ACHN (cell line): ENCODE measurements at places on chromosomes 1 and 21.

DNA sequence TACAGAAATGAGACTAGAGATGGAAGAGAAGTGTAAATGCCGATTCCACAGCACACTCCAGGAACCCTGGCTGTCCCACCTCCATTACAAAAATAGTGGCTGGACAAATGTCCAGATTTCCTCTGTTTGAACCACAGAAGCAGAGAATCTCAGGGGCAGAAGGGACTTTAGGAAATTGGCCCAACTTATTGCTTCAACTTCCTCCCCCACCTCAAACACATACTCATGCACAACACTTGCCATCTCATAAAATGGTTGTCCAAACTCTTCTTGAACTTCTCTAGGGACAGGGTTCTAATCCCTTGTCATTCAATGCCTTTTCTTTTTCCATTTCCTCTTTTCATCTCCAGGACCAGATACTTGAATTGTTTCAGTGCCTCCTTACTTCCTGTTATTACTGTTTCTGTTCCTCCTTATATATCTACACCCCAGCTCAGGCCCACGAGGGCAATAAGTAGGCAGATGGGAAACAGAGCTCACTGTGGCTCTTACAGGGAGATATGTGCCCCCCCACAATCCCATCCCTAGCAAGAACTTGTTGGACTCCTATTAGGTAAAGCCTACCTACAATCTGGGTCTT lies 8.5 kb upstream of the B4GALT3 start:
- DNase-seq: no peak

GRCh38 chr1:204373911-204374310 lies 14.2 kb upstream of the PLEKHA6 start:
- no peak for DNase-seq

- peak; percentile 90 for DNase-seq
These were observed 109.1 kb downstream of the HHAT start for GRCh38 chr1:210437781-210438180.

GRCh38 chr1:168755800-168756418 lies 26.9 kb upstream of the DPT start:
- no peak for DNase-seq

DNA sequence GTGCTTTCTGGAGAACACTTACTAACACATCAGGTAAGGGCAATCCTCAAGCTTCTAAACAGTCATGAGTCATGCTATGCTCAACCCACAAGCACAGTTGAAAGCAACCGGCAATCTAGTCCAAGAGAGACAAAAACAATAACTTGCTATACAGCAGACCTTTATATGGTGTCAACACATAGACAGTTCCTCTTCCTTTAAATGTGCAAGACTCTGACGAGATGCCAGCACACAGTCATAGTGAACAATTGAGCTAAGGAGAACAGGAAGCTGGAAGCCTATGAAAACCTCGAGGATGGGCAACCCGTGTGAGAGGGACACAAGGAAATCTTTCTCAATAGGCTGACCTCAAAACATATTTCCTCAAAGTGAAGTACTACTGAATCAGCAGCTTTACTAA lies 5.3 kb downstream of the ADIPOR1 start:
- DNase-seq: no peak

- peak; percentile 79 for DNase-seq
These were observed 64.6 kb upstream of the FMN2 start for GRCh38 chr1:240027059-240027462.

- no peak for DNase-seq
These were observed 82.1 kb downstream of the PTPN14 start for GRCh38 chr1:214469290-214469689.

DNA sequence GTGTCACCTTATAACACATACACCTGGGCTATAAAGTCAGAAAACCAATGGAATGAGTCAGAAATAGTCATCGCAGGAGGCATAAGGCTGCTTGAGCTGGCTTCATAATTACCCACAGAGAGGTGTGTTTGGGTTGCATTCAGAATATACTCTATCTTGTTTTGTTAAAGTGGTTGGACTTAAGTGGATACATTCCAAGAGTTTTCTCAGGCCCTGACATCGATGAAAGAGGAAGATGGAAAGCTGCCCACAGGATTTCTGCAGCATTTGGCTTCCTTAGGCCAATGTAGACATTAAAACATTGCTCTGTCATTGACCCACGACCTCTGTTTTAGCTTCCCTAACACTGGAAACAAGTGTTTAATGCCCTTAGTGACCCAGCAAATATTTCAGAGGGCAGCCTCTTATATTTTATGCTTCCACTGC lies 18.6 kb upstream of the BCL10 start:
- peak; percentile 66 for DNase-seq

DNA sequence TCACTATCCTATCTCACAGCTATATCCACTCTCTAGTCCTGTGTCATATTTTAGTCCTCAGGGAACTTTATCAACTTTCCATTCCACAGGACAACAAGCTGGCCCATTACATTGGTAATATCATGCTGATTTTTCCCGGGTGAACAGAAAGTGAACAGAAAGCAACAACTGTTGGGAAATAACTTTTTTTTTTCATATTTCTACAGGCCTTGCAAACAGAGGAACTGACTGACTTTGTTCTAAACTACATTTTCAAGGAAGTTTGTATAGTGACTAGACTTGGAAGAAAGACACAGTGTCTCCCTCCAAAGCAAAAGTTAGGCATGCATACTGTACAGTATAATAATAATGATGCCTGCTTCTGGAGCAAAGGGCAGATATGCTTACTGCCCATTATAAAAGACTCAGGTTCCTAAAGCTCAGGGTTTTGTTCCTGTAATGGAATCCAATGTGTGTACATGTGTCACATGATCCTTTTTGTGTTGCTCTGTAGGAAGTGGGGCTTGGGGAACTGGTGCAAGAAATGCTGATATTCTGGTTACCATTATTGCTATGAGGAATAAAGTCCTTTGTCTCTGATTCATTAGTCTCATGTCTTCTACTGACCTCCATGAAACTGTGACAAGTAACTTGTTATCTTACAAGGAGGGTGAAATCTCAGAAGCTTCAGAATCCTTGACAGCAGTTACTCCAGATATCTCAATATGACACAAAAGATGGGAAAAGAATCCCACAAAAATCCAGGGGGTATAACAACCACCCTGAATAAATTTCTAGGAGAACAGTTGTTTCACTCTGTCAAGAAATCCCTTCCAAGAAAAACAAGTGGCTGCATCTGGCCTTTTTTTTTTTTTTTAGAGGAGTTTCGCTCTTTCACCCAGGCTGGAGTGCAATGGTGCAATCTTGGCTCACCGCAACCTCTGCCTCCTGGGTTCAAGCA lies 17.7 kb upstream of the NTPCR start:
- no peak for DNase-seq

DNA sequence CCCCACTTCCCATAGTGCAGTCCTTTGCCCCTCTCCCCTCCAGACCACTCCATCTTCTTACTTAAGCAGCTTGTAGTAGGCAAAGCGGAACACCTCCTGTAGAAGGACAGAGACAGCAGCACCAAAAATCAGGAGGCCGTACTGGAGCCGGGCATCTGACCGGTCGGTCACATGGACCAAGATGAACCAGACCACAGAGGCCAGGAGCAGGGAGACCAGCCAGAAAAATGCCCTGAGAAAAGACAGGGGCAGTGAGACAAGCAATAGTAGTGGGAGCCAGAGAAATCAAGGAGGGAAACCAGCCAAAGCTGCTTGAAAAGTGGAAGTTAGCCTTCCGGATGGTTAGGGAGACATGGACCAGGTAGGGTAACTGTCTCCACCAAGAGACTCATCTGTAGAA lies 920 bp downstream of the APH1A start:
- DNase-seq: no peak

- DNase-seq: no peak
These were observed 3.6 kb downstream of the ATXN7L2 start for GRCh38 chr1:109487261-109487660.

DNA sequence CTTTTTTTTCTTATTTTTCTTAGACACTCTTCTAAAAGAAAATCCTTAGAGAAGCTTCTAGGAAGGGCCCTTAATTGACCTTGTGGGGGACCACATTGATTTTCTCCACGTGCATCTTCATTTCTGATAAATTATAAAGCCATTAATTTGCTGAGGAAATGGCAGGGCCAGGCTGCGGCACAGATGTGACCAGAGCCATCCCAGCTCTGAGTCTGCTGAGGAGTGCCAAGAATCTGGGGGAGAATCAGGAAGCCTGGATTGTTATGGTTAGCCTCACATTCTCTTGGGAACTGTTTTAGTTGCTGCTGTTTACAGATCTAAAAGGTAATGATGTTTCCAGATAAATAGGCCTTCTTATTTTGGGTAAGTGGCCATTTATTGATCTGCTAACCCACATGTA lies 16.2 kb downstream of the PROX1 start:
- DNase-seq: no peak

DNA sequence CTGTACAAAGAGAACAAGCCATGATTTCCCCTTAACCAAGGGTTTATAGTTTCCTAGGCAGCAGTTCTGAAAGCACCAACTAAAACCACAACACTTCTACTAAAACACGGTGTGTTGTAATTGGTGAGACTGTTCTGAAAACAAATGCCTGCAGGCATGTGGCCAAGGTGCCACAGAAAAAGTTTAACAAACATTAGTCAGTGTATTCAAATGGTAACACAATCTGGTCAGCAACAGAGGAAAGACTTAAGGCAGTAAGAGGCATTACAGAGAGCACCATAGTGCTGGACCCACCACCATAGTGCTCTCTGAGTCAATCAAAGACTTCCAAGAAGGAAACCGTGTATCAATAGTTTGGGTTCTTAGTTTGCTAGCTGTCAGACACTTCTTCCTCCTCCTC lies 16.7 kb downstream of the SNIP1 start:
- no peak for DNase-seq

- no peak for DNase-seq
These were observed 423.6 kb downstream of the HLX start for GRCh38 chr1:221302810-221303209.

GRCh38 chr1:98669355-98670296 lies 8.1 kb downstream of the SNX7 start:
- no peak for DNase-seq

DNA sequence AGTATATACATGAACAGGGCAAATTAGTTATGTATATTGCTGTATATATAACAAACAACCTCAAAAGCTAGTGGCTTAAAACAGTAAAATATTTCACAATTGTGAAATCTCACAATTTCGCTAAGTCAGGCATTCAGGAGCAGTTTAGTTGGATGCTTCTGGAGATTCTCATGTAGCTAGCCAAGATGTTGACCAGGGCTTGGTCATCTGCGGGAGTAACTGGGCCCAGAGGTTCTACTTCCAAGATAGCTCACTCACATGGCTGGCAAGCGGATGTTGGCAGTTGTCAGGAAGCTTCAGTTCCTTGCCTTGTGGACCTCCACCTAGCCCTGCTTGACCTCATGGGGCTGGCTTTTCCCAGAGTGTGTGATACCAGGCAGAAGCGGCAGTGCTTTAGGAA lies 95.6 kb downstream of the TTC3 start:
- no peak for DNase-seq

DNA sequence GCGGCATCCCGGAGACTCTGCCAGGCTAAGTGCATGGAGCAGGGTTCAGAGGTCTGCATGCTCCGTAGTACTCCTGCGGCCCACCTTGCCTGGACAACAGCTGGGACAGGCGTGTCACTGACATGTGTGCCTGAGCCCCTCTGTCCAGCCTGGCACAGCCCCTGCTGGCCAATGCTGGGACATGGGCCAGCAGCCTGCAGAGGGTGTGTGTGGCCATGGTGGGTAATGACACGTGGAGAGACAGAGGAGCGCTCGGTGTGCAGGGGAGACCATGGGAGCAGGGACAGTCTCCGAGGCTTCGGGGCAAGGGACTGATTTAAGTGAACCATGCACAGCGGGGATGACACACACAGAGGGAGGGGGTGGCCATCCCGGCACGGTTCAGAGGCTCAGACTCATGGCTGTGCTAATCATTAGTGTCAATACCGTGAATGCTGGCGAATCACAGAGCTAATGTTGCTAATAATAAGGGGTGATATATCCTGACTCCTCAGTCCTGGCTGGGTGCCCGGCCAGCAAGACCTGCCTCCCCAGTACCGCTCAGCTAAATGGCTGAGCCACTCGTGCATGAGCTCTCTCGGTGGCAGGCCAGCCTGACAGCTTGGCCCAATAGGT lies 41.5 kb downstream of the IGSF21 start:
- DNase-seq: peak; percentile 68

GRCh38 chr1:208343226-208343625 lies 99.0 kb upstream of the PLXNA2 start:
- no peak for DNase-seq

DNA sequence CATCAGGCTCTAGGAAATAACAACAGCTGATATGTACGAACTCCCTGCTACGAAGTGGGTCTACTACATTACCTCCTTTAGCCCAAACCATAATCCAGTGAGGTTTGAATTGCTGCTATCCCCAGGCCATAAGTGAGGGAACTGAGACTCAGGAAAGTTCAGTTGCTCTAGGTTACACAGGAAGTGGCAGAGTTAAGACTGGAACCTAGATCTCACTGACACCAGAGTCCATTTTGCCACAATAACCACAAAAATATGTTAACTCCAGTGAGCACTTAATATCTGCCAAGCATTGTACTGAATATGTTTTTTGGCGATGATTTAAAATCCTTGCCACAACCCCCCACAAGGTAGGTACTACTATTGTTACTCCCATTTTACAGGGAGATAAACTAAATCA lies 8.9 kb upstream of the TADA1 start:
- no peak for DNase-seq

DNA sequence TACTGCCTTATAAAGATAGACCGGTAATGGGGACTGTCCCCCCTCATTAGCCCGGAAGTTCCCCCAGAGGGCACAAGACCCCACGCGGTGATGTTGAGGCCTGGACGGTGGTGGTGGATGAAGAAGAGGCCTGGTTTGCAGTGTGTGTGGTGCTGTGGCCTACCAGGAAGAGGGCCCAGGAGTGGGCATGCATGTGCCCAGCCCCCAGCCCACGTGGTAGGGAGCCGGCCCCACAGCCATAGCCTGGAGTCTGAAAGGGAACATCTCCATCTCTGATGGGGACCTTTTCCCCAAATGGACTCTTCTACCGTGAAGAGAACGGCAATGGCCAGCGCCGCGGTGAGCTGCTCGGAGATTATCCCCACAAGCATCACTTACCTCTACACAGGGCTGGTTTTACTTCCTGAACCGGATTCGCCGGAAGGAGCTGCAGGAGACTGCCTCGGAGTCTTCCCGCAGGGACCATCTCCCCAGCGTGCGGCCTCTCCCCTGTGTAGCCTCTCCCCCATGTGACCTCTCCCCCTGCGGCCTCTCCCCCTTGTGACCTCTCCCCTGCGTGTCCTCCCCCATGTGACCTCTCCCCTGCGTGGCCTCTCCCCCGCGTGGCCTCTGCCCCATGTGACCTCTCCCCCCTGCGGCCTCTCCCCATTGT lies 20.6 kb downstream of the RRP1 start:
- DNase-seq: no peak

GRCh38 chr1:117225931-117226330 lies 15.2 kb upstream of the VTCN1 start:
- no peak for DNase-seq

- DNase-seq: no peak
These were observed 1.3 kb downstream of the TAF5L start for GRCh38 chr1:229624521-229625070.
